ENCODE measurements at places on chromosomes 11 and 22. TPM values are rescaled to one million over a fixed set of nuclear protein-coding genes. Genes with fewer than 3 reads are reported as not detected.

MMP26 gene
- total RNA-seq = not detected

MMP8 gene
- total RNA-seq = under 0.01 TPM

KLHL35 gene
- total RNA-seq = 2.6 TPM

MIOX gene
- total RNA-seq = not detected

KCNK4 gene
- total RNA-seq = not detected

Measured in epithelial cell of alveolus of lung (primary cell).